T-helper 2 cell treated with Interferon-gamma antibody and Interleukin-4, amounts not matched to agents 5 μg/mL and 100 μg/mL, for 36 hours (primary cell): ENCODE measurements at places on chromosomes 5 and 9.

- peak; percentile 10 for DNase-seq
Measured at GRCh38 chr5:16552666-16553343, 64.0 kb downstream of the RETREG1 start.

DNA sequence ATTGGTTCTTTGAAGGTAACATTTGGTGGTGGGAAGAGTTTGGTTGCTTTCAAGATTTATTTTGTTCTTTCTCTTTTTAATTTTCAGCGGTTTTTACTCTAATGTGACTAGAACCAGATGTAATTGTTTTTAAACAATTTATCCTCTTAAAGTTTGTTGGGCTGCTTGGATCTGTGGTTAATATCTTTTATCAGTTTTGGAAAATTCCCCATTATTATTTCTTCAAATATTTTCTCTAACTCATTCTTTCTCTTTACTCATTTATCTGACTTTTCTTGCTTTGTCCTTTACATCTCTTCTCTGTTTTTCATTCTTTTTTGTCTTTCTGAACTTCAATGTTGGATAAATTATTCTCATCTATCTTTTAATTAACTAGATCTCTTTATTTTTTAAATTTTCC lies 29.9 kb downstream of the FCHO2 start:
- DNase-seq, result no peak

- no peak for DNase-seq
Measured at GRCh38 chr5:71949772-71950171, 157.5 kb upstream of the MAP1B start.

DNA sequence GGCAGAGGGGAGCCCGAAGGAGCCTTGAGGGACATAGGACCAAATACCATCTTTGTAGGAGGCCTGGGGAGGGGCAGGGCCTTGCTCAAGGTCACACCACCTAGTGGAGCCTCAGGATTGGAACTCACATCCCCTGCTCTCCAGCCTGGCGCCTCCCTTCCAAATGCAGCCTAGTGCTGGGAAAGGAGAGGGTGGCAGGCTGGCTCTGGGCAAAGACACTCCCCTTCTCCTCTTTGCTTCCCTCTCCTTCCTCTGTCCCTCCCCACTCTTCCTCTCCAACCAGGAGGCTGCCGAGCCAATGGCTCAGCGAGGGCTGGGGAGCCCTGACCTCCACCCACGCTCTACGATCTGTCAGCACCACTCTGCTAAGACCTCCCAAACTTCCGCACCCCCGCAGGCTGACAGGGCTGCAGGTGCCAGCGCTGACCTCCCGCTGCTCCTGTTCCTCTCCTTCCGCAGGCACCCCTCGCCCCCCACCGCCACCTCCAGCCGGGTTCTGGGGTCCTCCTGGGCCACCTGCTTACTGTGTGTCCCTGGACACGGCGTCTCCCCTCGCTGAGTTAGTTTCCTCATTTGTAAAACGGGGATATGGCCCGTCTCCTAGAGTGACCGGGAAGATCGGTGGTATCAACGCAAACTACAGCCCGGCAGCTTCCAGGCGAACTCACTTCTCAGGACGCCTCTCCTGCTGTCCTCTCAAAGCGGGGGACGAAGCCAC lies 52.9 kb downstream of the C9orf50 start:
- no peak for DNase-seq

DNA sequence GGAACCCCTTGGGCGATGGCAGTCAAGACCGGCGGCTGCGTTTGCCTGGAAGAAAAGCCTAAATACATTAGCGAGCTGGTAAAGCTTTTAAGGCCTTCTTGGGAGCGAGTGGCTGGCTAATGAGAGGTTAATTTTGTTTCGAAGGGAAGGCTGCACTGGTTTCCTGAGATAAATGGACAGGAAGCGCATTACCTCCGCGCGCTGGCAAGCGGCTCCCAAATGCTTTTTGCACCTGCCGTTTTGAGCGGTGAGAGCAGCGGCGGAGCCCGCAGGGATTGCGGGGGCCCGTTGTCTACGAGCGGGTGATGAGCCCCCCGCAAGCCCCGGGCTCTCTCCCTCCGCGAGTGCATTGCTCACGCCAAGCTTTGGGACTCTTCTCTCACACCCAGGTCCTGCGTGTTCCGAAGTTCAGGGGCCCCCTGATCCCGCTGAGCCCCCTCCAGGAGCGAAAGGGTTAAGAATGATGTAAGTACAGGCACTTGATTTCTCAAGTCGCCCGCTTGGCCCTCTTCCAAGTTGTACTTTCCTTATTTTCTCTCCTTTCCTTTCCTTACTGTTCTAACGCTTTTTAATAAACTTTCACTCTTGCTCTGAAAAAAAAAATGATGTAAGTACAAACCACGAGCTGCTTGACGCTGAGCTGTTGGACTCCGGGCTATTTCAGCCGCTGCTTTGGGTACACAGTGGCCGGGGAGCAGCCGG lies 3.1 kb upstream of the RGMB start:
- DNase-seq, result no peak

GRCh38 chr9:116304761-116305160 lies 151.2 kb downstream of the PAPPA start:
- DNase-seq, result no peak

DNA sequence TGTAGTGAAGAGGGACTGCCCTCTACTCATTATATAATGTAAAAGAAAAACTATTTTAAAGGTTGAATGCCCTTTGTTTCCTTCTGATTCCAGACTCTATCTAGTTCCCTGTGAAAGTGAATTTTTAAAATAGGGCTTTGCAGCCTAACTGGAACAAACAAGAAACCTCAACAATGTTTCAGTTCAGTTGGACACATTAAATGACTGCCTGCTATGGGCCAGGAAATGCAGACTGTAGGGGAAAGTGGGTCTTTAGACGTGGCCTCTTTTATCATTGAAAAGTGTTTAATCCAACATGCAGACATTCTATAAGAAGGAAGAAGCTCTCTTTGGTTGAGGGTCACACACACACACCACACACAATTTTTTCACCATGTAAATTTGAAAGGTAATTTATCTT lies 289.1 kb downstream of the ICE1 start:
- DNase-seq, result no peak

GRCh38 chr5:138824924-138825863 lies 49.9 kb downstream of the LRRTM2 start:
- peak; percentile 42 for DNase-seq

- DNase-seq, result no peak
Measured at GRCh38 chr5:4989118-4989517, 151.0 kb upstream of the ADAMTS16 start.

DNA sequence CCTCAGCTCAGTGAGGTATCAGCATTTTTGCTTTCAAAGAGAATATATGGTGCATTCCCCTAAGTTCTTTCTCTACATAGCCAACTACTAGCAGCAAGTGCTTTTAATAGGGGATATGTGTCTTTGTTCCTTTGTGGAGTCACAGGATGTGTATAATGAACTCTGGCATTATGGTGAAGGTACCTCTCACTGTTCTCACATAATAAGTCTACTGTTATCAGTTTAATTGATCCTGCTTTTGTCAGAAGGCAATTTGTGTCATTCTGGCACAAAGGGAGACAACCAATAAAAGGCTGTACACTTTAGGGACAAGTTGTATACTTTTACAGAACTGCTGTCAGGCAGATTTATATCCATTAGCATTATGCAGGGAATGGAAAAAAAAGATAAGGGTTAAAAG lies 531.4 kb upstream of the RIOK2 start:
- no peak for DNase-seq

GRCh38 chr9:14135421-14135820 lies 178.5 kb downstream of the NFIB start:
- DNase-seq, result no peak

DNA sequence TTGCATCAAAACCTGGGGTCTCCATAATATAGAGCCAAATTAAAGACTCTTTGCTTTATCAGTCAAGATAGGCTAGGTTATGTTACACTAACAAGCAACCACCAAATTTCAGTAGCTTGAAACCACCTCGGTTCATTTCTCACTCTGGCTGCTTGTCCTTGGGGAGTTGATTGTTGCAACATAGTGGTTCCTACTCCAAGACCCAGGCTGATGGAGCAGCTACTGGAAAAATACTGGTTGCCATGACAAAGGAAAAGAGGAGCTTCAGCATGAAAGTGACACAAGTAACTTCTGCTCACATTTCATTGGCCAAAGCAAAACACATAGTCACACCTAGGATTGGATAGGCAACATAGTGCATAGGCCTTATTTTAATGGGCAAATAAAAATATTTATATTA lies 18.5 kb upstream of the RCL1 start:
- DNase-seq, result no peak

DNA sequence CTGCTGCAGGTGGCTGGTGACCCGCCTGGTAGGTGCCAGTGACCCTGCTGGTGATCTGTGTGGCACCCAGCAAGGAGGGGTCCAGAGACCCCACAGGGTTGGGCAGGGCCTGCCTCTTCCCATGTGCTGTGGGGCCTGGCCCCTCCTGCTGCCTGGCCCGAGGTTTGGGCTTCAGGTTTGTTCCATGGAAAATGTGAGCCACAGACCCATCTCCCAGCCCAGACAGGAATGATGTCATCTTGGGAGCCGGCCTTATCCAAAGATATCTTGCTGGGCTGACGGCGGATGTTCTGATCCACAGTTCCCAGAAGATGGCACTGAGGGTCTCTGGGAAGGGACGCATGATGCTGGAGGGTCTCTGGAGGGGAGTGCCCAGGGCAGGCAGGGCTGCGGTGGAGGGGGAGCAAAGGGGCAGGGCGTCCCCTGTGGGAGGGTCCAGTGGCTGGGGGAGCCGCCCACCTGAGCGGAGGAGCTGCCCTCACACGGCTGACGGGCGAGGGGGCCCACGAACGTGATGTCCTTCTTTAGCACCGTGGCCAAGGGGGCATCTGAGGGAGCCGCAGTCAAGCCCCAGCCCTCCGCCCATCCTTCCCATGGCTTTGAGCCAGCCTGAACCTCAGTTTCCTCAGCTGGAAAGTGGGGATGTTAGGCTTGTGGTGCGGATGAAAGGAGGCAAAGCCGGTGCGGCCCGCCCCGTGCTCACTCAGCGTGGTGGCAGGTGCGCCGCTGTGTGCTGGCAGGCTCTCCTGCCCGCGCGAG lies 68.1 kb downstream of the COL5A1 start:
- DNase-seq, result no peak

DNA sequence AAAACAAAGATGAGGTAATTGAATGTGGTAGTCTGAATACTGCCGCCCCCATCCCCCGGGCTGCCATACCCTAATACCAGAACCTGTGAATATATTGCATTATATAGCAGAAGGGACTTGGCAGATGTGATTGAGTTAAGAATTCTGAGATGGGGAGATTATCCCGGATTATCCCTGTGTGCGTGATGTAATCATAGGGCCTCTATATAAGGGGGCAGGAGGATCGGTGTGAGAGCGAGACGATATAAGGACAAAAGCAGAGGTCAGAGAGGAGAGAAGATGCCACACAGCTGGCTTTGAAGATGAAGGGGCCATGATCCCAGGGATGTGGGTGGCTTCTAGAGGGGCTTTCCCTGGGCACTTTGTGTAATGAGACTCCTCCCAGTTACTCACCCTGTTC lies 101.7 kb upstream of the TLE1 start:
- DNase-seq, result no peak

DNA sequence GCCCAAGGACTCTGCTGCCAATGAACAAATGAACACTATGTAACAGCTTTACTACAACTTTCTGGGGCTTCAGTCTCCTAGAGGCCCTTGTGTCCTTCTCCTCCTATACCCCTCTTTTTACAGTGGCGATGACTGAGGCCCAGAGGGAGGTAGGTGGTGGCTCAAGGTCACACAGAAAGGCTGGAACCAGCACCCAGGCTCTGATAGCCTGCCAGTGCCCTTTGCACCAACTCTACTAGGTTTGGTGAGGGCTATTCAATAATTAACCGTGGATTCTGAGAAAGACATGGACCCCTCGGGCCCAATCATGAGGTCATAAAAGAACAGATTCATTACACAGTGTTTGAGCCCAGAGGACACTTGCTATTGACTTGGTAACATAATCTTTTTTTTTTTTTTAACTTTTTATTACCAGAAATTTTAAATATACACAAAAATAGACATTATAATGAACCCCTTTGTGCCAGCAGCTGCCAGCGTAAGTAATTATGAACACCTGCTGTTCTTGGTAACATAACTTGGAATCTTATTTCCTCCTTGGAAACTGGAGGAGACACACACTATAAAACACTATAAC lies 6.1 kb upstream of the ALDH1B1 start:
- no peak for DNase-seq

DNA sequence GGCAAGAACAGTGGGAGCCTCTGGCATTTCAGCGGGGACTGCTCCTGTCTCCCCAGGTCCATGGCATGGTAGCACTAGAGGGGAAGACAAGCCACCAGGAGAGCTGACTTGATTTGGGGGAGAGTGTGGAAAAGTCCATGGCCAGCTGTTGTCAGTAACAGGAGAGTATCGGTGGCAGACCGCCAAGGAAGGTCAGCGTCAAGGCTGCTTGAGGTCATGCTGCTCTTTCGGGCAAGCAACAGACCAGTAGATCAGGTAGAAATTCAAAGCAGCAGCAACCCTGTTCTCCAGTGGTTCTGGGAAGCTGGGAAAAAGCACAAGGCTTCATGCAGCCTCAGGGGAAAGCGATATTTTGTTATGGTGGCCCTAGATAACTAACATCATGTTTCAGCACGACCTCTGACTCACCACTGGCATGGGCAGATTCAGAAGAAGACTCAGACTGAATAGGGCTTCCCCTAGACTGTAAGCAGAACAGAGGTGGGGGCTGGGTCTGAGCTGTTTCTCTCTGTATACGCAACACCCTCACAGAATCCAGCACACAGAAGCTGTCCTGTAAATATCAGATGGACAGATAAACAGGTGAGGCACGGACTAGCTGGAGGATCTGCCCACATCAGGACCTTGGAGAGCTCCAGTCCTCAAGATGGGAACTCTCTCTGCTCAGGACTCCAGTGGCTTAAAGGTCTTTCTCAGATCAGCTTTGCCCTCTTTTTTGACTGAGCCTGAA lies 35.2 kb upstream of the PLEKHG4B start:
- no peak for DNase-seq

GRCh38 chr5:169765176-169765996 lies 128.3 kb downstream of the DOCK2 start:
- no peak for DNase-seq

GRCh38 chr5:66739021-66739420 lies 142.8 kb downstream of the MAST4 start:
- no peak for DNase-seq

DNA sequence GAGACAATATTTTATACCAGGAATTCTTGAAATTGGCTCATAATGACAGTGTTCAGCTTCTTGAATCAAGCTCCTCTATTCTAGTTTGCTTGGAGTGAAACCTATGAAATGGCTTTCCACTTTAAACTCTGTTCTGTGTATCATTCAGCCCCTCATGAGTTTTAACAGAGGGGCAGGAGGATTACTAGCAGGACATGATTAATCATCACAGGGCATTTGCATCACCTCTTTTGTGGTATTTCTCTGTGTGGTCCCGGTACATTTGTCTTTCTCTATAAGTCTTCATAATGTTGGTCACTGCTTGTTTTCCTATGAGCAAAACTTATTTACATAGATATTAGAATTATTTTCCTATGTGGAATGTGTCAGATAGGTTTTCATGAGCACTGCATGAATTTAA lies 21.2 kb downstream of the CAST start:
- DNase-seq, result no peak

- DNase-seq, result no peak
Measured at GRCh38 chr9:90853945-90854344, 52.3 kb downstream of the SYK start.

GRCh38 chr9:134679616-134680392 lies 38.2 kb downstream of the COL5A1 start:
- no peak for DNase-seq
